ENCODE measurements at places on chromosomes 4 and X.
A peak's percentile ranks its signal among the peaks of the same experiment; 100 is the strongest.

DNA sequence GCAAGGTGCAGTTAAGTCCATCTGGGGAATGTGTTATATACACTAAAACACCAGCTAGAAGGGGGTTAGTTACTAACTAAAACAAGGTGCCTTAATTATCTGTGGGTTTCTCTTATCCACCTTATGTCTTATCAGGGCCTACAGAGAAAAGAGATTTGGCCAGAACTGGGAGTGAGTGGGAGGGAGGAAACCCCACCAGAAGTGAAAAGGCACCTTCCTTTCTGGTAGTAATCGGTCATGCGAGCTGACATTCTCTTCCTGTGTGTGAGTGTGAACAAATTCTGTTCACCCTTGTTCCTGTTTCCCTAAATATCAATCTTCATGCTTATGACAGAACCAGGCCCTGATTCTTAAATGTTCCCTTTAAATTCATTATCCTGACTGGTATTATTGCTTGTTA, 43.5 kb downstream of the SRPX2 start:
- no peak for DNase-seq

- no peak for DNase-seq
These were observed 282.9 kb upstream of the PCDH7 start for GRCh38 chr4:30437316-30437715.

DNA sequence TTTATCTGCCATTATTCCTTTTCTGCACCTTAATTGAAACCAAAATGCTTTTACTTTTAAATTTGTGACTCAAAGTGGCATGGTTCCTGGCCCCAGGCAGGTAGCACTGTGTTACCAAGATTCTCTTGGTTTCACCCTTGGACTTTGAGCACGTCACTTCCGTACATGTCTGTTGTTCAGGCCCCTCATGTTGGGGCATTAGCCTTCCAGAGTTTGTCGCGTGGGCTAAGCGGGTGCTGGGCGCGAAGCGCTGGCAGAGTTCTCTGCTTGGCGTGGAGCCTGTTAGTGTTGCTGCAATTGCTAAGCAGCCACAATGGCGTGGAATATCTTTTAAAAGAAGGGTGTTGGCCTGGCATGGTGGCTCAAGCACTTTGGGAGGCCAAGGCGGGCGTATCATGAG, 14.0 kb upstream of the TADA2B start:
- DNase-seq = no peak

GRCh38 chr4:8817096-8817812, 54.4 kb downstream of the HMX1 start:
- DNase-seq = peak; percentile 10

DNA sequence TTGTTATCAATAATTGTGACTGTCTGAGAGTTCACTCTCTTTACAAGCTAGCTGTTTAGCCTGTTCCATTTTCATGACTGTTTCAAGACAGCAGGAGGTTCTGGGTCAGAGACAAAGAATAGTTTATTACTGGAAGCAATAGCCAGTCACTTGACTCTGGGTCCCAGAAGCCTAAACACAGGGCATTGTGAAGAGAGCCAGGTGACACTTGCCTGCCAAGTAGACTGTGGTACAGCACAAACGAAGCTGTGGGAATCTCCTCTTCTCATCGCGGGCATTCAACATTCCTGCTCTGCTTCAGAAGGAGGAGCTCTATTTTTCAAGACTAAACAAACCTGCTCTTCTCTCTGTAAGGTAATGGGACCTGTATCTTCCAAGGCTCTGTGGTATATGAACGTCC, 485.1 kb downstream of the TRIML1 start:
- no peak for DNase-seq

GRCh38 chr4:37999000-37999716, 39.0 kb downstream of the PTTG2 start:
- DNase-seq = no peak

DNA sequence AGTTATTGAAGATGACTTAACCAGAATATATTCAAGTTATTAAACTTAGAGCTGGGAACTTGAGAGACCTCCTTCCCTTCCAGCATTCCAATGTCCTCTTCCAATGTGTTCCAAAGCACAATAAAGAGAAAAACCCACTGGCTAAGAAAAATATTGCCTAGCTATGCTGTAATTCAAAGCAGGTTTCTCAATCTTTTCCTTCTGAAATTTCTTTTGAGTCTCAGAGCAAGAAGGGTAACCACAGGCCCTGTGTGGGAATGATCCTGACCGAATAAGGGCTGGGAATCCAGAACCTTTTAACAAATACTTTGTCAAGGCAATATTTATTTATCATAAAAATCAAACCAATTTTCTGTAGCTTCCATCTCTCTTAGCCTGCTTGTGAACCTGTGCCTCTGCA, 150.7 kb upstream of the SFRP2 start:
- DNase-seq = no peak

- no peak for DNase-seq
These were observed 11.3 kb upstream of the MAGEA10 start for GRCh38 chrX:152149648-152150047.

- DNase-seq = no peak
These were observed 82.5 kb upstream of the LCORL start for GRCh38 chr4:18103876-18104605.

GRCh38 chr4:24768604-24769003, 26.8 kb upstream of the SOD3 start:
- no peak for DNase-seq

DNA sequence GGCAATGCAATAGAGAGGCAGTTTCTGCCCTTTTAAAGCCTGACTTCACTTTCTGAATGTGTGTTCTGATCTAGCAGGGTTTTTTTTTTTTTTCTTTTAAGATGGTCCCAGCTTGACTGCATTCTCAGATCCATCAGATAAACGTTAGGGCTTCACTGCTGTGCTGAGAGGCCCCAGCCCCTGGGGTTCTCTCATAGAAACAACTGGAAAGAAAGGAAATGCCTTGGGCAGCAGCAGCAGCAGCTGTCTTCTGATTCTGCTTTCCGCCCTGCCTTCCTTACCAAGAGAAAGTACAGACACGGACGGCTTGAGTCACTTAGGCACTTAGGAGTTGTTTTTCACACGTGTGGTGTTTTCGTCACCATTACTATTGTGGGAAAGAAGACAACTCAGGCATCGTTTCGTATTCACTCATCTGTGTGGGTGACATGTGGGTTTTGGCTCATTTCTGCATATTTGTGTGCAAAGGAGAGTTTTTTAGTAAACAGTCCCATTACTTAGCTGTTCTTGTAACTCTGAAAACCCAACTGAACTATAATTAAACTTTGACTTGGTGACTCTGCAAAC, 172.0 kb downstream of the PTTG2 start:
- peak; percentile 64 for DNase-seq

DNA sequence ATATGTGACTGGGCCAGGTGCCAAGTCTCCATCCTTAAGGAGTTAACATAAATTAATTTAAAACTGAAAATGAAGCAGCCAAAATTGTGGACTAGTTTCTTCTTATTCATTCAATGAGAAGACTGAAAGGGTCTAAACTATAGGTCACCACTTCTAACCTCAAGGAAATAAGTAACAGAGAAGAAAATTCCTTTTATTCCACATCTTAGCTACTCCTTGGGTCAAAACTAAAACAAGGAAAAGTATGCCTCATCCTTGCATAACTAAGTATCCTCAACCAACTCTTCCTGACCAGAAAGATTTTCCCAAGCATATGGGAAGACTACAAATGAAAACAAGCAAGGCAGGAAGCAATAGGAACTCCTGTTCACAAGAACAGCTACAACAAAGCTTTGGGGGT, 71.2 kb downstream of the ZNF827 start:
- no peak for DNase-seq

- no peak for DNase-seq
These were observed 3.9 kb downstream of the RPL10 start for GRCh38 chrX:154401918-154402621.

GRCh38 chr4:87855559-87855958, 22.8 kb downstream of the MEPE start:
- DNase-seq = no peak

GRCh38 chr4:30600246-30601017, 119.7 kb upstream of the PCDH7 start:
- no peak for DNase-seq

- DNase-seq = no peak
These were observed 48.3 kb downstream of the HMGB3 start for GRCh38 chrX:151031391-151031975.

DNA sequence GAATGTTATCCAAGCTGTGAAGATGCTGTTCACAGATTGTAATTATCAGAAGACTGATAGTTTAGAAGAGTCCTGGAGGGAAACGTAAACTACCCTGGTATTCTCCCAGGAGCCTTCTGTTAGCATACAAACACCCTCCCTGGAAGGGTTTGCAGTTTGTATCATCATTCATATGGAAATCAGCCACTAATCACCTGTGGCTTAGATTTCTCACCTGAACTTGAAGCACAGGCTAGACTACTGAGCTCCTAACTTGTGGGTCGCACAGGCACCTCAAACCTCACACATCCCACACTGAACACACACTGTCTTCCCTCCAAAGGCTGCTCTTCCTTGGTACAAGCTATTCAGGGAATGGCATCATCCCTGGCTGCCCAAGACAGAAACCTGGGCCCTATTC, 30.7 kb downstream of the SHISA3 start:
- no peak for DNase-seq

DNA sequence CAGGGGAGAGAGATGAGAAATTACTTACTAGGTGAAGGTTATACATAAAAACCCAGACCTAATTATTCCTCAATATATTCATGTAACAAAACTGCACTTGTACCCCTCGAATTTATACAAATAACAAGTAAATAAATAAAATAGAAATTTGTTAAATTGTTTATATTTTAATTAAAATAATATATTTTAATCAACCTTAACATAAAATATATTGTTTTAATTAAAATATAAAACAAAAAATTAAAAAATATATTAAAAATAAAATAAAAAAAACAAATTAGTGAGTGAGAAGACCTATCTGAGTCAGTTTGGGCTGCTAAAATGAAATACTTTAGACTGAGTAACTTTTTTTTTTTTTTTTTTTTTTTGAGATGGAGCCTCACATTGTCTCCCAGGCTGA, 87.4 kb upstream of the PCDH7 start:
- no peak for DNase-seq

DNA sequence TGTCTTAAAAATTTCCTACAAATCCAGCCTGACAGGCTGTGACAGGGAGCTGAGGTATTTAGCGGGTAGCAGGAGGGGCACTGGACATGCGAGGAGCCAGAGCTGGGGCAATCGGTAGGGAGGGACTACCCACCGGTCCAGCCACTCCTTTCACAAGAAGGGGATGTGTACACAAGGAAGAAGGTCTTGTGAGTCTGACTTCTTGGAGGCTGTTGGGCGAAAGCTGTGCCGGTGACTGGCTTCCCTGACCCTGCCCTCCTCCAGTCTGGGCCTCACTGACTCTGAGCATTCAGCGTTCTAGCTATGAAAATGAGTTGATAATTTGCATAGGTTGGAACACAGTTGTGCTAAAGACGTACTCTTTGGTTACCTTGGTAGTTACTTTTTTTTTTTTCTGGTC, 12.7 kb upstream of the CXCL8 start:
- no peak for DNase-seq

GRCh38 chrX:129145385-129145784, 377.9 kb downstream of the SMARCA1 start:
- no peak for DNase-seq
